ENCODE measurements at places on chromosomes 1 and 21.

DNA sequence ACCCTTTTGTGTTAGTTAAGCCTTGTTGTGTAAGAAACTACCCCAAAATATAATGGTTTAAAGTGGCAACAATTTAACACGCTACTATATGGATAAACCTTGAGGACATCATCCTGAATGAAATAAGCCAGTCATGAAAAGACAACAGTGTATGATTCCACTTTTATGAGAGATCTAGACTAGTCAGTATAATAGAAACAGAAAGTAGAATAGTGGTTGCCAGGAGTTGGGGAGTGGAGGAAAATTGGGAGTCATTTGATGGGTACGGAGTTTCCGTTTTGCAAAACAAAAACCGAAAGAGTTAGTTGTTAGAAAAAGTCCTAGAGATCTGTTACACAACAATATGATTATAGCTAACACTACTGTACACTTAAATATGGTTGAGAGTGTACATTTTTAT, 16.0 kb upstream of the CHIA start:
- no peak for DNase-seq

DNA sequence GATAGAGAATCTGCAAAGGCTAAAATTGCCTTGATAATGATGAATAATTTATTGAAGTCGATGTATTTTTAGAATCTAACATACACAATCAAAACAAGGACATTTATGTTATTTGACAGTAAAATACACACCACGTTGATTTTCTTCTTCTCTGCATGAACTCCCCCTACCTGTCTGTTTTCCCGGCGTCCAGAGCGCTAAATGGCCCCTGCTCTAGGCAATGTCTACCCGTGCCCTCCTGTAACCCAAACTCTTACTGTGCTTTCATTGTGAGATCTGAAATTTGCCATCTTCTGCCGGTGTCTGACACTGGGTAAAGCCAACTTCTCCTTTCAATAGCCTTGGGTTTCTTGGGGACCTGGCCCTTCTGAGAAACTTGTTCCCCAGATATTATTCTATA, 6.7 kb upstream of the OR11L1 start:
- no peak for DNase-seq

DNA sequence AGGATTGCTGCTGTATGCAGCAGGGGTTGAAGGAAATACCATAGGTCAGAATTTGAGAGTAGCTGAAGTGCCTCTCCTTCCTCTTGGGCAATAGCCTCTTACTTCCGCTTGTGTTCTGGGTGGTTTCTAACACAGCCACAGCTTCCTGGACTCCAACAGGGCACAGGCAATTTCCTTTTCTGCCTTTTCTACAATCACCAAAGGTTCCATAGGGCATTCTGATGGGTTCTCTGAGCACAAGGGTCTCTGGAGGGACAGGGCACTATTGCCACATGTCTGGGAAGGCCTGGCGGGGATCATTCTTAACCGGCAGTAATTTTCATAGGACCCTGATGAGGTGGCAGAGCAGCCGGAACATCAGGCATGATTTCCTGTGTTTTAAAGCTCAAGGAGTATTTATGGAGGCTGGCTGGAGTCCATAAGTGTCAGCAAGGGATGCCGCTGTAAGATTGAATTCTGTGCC, 5.5 kb upstream of the AGTRAP start:
- no peak for DNase-seq

- peak; percentile 18 for DNase-seq
Measured at GRCh38 chr1:229209386-229209785, 61.5 kb upstream of the RAB4A start.

DNA sequence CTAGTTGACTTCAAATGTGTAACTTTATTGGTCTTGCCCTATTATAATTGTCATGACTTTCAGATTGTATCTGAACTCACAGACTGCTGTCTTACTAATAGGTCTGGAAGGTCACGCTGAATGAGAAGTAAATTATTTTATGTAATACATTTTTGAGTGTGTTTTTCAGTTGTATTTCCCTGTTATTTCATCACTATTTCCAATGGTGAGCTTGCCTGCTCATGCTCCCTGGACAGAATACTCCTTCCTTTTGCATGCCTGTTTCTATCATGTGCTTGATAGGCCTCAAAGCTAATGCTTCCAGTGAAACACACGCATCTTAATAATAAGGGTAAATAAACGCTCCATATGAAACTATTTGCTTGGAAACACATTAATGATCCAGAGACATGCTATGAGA, 7.3 kb downstream of the RGS4 start:
- DNase-seq, result no peak

- DNase-seq, result no peak
Measured at GRCh38 chr1:16095447-16095846, 22.0 kb upstream of the FAM131C start.

DNA sequence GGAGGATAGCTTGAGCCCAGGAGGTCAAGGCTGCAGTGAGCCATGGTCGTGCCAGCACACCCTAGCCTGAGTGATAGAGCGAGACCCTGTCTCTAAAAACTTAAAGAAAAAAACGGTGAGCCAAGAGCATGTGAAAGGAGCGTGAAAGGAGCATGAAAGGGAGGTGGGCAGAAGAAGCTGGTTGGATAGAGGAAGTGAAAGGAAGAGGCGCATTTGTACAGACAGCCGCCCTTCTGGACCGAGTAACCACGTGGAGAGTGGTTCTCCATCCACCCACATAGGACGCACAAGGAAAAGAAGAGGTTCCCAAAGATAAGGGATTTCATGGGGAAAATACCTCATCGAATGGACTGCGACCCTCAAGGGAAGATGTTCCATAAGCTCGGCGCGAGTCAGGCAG, 60.4 kb upstream of the IFNAR2 start:
- DNase-seq, result no peak

GRCh38 chr1:116377541-116378529, 4.8 kb downstream of the ATP1A1 start:
- DNase-seq, result peak; percentile 95

GRCh38 chr1:66840929-66841328, 39.9 kb upstream of the INSL5 start:
- DNase-seq, result no peak

DNA sequence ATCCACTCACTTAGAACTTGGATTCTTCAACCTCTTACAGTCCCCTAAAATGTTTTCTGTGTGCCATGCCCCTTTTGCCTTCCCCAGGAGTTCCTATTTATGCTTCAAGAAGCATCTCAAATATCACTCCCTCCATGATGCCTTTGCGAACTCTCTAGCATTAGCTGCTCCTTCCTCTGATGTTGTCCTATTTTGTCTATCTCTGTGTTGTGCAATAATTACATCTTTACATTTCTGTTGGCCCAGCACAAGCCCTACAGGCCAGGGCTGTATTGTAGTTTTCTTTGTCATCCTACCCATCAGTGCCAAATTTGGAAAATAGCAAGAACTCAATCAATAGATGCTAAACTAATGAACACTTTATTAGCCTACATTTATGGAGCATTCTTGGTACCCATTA, 125.8 kb downstream of the ST6GALNAC5 start:
- DNase-seq, result no peak

- DNase-seq, result no peak
Measured at GRCh38 chr1:230127105-230128054, 60.3 kb downstream of the GALNT2 start.

GRCh38 chr1:243742819-243743218, 107.2 kb downstream of the AKT3 start:
- DNase-seq, result peak; percentile 79

DNA sequence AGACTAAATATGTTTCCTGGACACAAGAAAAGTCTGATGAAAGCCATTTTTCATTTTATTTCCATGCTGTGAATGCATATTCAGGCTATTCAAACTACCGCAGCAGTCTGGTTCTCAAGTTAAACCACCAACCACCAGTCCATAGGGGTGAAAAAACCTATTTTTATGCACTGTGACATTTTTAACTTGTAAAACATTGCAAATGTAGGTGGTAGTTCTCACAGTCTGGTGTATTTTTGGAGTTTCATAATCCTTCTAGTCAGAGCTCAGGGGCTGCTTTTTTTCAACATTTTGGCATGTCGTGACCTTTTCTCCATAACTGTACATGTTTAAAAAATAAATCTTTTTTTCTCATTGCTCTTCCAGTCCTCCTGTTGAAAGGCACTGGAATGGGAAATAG, 907.6 kb upstream of the ADGRL2 start:
- DNase-seq, result no peak

DNA sequence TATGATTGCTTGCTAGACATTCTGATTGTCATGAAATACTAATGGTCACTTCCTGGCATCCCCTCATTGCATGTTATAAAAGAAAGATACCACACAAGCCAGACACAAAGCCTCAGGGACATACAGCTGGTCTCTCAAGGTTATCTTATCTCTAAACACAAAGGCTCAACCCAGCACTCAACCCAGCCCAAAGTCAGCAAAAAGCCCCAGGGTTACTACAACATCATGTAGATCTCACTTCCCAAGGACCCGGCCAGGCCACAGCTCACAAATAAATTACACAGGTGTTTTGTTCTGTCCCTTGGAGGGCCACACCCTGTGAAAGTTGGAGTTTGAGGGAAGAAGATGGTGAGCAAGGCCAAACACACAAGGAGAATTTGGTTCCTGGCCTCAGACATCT, 109.7 kb upstream of the BARHL2 start:
- DNase-seq, result no peak

GRCh38 chr1:188708795-188709535, 1768.7 kb downstream of the BRINP3 start:
- no peak for DNase-seq

DNA sequence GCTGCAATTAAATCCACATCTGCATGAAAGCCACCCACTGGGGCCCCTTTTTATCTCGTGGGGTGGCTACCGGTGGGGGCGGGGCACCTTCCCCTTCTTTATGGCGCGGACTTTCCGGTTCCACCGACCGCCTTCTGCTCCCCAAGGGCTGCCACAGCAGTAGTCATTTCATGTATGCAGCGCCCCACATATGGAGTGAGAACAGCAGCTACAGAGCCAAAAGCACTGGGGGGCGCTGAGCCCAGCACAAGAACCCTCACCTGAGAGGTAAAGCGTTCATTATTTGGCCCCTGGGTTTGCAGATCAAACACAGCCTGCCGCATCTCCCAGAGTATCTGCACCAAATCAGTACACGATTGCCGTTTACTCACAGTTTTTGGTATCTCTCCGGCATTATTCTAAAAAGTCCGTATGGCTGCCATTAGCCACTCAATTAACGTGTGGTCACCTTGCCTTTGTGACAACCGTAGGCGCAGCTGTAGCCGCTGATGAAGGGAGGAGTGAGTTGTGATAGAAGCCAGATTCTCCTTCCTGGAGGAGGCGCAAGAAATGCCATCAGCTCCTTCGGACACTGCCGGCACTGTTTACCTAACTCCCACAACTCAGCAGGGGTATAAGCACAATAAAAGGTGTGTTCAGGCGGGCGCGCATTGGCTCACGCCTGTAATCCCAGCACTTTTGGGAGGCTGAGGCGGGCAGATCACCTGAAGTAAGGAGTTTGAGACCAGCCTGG, 30.4 kb upstream of the CR2 start:
- no peak for DNase-seq

DNA sequence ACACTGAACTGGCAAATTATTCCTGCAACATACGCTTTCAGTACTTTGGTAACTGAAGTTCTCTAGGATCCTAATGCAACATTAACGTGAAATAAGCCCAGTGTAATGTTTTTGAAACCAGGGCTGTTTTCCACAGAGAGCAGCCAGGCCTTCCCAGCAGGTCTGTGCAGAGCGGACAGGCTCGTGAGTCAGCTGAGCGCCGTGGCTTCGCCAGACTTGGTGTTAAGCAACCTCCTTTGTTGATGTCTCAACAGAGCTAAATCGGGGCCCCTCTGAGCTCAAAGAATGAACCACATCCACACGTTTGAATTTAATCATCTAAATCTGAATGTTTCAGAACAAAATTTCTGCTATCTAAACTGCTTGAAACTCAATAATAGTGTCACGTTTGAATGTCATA, 181.8 kb upstream of the FMN2 start:
- DNase-seq, result peak; percentile 65

DNA sequence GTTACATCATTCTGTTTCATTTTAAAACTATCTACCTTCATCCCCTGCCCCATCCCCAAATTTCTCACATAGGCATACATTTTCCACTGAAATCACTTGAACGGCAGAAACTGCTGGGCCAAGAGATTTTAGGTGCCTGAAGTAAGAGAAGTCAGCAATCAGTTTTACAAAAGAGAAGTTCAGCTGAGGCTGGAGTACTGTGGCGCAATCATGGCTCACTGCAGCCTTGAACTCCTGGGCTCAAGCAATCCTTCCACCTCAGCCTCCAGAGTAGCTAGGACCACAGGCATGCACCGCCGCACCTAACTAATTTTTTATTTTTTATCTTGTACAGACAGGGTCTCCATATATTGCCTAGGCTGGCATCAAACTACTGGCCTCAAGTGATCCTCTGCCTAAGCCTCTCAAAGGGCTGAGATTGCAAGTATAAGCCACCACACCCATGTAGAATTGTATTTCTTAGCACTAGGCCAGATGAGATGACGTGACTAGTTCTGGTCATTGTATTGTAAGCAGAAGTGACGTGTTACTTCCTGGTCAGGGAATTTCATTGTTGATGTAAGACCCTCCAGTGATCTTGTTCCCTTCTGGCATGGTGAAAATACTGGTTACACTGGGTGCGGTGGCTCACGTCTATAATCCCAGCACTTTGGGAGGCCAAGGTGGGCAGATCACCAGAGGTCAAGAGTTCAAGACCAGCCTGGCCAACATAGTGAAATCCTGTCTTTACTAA, 7.1 kb downstream of the BECN2 start:
- no peak for DNase-seq

DNA sequence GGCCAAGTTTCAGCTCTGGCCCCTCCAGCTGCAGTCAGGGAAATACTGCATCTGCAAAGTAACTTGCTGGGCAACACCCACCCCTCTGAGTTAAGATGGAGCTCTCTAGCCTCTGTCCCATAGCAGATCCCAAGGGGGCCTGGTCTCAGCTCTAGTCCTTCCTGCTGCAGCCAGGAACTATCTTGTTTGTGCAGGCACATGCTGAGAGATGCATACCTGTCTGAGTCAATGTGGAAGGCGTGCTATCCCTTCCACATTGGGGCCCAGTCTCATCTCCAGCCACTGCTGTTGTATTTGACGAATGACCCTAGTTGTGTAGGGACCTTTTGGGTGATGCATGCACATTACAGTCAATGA, 76.4 kb downstream of the CTH start:
- DNase-seq, result no peak

- peak; percentile 47 for DNase-seq
Measured at GRCh38 chr1:17494114-17494729, 45.3 kb upstream of the ARHGEF10L start.

GRCh38 chr1:179941454-179941853, 13.2 kb upstream of the CEP350 start:
- DNase-seq, result no peak

- no peak for DNase-seq
Measured at GRCh38 chr1:90210633-90211491, 216.0 kb downstream of the ZNF326 start.

- no peak for DNase-seq
Measured at GRCh38 chr1:147717706-147718097, 42.7 kb downstream of the GJA5 start.

Measured in astrocyte of the spinal cord (primary cell).